ENCODE measurements at places on chromosomes 4 and X.

DNA sequence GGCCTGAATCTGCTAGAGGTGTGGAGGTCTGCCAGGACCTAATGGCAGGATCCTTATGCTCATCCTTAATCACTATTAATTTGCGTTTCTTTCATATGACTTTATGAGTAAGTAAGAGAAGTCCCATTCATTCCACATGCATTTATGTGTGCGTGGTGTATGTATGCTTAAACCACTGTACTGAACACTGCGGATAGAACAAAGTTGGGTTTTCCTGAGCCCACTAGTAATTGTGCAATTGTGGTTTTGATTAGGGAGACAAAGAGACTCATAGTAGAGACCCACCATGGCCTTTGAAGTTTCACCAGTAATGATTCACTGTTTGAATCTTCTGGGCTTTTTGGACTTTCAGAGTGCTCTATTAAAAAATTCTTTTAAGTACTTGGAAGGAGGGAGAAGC is 498.5 kb upstream of the DIPK2B start:
- no peak for DNase-seq

GRCh38 chr4:1713003-1713851 is 1.1 kb upstream of the SLBP start:
- no peak for DNase-seq

DNA sequence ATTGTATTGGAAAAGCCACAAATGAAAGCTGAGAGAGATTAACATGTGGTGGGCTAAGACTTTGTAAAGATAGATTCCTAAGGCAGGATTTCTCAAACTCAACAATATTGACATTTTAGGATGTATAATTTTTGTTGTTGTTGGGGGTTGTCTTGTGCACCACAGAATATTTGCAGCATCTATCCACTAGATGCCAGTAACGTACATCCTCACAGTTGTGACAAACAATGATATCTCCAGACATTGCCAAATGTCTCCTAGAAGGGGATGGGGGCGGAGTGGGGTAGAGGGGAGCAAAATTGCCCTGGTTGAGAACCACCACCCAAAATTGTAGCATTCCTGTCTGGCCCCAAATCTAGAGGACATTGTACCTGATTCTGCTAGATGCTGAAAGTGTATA is 14.7 kb upstream of the CBR4 start:
- DNase-seq = no peak

DNA sequence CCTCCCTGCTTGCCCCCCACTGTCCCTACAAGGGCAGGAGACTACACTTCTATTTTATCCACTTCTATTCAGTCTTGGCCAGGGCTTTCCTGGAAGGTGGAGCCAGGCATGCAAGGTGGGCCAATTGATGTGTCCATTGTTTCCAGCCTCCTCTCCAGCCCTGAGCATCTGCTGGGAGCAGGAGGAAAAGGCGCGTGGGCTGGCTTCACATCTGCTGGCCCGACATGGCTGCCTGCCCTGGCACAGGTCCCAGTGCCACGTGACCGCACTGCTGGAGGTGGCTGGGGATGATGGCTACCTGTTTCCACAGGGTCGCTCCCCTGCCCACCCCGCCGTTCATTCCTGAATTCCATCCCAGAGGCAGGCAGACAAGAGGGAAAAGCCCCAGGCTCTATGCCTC is 247.7 kb downstream of the AFAP1 start:
- DNase-seq = no peak

- no peak for DNase-seq
Observed at GRCh38 chr4:129966175-129966574, 870.2 kb downstream of the C4orf33 start.

- DNase-seq = peak; percentile 72
Observed at GRCh38 chr4:53128706-53129357, 237.0 kb downstream of the SCFD2 start.

- no peak for DNase-seq
Observed at GRCh38 chrX:50198348-50198747, 2.5 kb downstream of the AKAP4 start.

DNA sequence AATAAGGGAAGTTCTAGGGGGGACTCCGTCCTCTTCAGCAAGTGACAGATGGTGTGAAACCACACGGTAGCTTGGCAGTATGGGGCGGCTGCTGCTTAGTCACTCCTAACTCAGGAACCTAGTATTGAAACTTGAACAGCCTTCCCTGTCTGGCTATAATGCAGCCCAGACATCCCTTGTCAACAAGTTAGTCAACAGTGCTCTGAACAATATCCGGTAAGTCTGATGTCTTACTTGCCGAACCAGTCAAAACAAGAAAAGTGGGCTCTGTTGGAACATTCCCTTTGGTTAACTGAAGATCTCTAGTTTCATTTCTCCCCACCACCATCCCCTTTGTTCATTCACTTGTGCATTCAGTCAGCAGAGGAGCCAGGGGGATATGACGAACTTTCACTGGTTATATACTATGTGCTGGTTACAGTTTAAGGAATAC is 18.7 kb upstream of the CXCL13 start:
- no peak for DNase-seq

DNA sequence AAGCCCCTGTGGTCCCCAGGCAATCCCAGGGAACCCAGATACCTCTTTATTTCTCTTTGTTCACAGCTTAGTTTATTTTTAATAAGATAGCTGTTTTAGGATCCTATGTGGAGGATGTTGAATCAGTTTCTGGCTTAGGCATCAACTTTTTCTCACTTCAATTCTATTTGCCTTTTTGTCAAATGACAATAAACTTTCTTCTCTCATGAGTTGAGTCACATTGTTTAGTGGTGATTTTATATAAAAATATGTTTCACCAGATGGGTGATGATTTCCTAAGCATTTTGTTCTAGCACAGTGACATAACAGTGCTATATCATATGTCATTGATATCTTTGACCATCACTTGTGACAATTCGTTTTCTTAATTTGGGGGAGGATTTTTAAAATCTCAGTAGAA is 198.1 kb upstream of the PUDP start:
- no peak for DNase-seq

GRCh38 chr4:46950826-46951225 is 41.8 kb upstream of the COX7B2 start:
- DNase-seq = no peak

All from left forelimb (tissue), 1 donor.